ENCODE measurements at places on chromosomes 6 and 20.

DNA sequence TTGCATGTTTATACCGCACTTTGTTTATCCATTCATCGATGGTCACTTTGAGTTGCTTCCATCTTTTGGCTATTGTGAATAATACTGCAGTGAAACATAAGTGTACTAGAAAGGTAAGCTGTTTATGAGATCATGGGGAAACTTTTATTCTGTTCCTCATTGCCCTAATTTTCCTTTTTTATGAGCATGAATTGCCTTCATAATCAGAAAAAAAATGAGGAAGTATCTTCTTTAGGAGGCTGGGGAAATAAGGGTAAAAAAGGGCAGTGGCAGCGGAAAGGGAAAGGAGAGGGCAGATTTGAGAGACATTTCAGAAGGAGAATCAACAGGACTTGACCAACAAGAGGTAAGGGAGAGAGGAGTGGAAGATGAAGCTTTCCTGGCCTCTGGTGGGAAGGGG, 14.3 kb upstream of the SERINC3 start:
- no peak for DNase-seq

DNA sequence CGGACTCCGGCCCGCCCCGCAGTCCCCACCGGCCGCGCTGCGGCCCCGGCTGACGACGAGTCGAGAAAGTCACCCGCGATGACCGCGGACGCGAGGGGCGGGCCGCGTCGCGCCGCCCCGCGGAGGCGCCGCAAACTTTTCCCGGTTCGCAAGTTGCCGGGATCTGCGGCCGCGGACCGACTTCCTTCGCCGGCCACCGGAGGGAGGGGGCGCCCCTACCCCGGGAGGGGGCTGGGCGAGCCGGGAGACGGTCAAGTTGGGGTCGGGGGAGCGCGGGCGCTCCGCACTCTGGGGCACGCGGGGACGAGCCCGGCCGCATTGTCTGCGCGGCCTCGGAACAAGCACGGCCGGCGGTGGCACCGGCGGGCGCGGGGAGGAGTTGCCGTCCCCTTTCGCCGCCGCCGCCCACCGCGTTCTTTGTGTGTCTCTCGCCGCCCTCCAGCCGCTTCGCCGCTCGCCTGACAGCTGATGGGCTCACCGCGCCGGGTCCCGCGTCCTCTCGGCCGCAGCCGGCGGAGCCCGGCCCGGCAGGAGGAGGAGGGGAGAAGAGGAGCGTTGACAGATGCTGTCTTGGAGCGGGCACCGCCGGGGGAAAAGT, 131.6 kb downstream of the OGFRL1 start:
- peak; percentile 78 for DNase-seq

GRCh38 chr6:93779086-93779841, 359.9 kb upstream of the EPHA7 start:
- DNase-seq = peak; percentile 27

- no peak for DNase-seq
Measured at GRCh38 chr6:82555801-82556200, 192.2 kb downstream of the TPBG start.

- no peak for DNase-seq
Measured at GRCh38 chr6:133587546-133588160, 301.3 kb upstream of the TCF21 start.

GRCh38 chr6:41836660-41837052, 49.2 kb downstream of the TOMM6 start:
- no peak for DNase-seq

DNA sequence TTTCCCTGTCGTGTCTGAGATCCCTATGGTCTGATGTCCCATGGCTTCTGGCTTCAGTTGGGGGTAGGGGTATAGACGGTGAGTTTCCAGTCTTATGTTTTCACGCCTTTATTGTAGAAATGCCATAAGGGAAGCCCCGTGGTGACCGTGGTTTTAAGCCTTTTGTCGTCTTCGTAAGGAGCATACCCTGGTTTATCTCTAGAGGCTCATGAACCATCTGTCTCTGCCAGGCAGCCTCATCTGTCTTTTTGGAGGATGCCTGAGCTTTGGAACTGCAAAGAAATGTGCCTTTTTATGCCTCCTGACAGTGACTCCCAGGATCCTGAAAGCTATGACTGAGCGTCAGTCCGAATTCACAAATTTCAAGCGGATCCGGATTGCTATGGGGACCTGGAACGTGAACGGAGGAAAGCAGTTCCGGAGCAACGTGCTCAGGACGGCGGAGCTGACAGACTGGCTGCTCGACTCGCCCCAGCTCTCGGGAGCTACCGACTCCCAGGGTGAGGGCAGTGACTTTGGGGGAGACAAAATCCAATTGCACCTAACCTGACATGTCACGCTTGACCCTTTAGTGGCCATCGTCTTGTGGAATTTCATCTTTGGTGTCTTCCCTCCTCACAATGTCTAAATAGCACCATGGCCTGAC, 84.6 kb downstream of the SYNJ2 start:
- DNase-seq = no peak

GRCh38 chr6:49557177-49557576, 6.7 kb downstream of the C6orf141 start:
- DNase-seq = no peak

GRCh38 chr6:132504757-132505156, 8.2 kb downstream of the STX7 start:
- DNase-seq = no peak

DNA sequence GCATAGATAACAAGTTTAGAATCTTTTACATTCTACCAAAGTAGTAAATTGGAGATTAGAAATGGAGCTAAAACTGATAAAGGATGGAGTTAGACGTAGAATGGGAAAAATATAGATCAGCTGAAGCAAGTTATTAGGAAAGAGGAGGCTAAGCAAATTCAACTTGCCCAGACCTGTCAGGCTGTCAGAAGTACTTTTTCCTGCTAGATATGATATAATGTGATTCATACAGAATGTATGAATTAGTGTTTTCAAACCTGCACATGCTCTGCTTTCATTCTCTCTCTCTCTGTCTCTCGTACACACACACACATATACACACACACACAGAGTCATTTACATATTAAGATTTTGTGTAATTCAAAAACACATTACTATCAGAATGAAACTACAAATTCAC, 133.2 kb upstream of the HDGFL1 start:
- DNase-seq = no peak

DNA sequence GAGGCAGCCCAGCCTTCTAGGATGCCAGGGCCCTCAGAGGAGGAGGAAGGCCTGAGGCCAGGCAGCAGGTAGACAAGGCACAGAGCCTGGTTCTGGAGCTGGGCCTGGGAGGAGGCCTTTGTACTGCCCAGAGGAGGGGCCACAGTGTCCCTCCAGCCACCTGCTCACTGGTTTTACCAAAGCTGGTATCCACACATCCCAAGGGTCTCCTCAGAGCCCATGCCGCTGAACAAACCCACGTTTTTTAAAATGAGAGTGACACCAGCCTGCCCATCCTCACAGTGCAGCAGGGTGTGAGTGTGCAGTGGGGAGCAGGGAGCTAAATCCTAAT, 162.7 kb downstream of the LY86 start:
- no peak for DNase-seq

- no peak for DNase-seq
Measured at GRCh38 chr6:39184906-39185580, 44.2 kb downstream of the KCNK5 start.

DNA sequence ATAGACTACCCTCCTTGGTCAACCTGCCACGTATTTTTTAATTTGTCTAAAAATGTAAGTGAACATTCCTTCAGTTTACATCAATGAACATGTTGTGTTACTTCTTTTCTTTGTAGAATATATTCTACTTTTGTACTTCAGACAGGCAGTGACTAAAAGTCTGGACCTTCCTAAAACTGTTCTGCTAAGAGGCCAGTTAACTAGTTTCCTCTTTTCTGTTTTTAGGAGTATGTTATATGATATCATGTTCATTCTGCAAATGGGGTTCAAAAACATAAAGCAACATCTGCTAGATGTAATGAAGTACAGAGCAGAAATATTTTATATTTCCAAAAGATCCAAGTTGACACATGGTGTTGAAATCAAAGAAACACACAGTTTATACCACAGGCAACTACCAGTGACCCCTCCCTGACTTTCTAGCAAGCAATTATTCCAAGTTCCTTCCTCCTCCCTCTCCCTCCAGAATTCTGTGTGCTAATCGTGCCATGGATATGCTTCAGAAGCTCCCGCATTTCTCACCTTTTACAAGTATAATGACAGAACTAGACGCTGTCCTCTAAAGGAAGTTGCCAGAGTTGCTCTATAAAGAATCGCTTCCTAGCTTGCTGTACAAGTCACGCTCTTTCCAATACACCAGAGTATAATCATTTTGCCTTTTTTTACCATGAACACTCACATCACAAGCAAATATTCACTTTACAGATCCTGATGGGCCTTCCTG, 64.7 kb downstream of the ARHGAP18 start:
- no peak for DNase-seq

GRCh38 chr20:8875586-8875985, 193.3 kb upstream of the PLCB4 start:
- no peak for DNase-seq

DNA sequence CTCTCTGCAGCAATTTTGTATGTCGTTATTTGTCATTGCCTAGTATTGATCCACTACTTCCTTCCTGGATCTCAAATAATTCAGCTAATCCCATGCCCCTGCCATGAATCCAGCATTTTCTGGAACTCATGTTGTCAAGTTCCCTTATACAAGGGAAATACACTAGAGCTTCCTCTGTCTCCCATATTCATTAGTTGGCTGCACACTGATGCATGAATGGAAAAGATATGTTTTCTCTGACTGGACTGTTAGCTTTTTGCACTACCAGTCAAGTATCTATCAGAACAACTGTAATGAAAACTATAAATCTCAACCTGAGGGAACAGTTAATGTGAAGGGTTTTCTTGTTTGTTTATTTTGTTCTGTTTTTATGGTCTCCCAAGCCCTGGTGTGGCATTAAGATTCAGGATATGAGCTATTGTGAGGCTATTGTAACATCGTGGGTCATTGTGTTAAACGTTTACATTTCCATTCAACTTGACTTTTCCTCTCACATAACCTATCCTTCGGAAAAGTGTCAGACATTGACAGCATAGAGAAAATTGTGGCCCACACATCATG, 102.5 kb upstream of the FAM8A1 start:
- no peak for DNase-seq

DNA sequence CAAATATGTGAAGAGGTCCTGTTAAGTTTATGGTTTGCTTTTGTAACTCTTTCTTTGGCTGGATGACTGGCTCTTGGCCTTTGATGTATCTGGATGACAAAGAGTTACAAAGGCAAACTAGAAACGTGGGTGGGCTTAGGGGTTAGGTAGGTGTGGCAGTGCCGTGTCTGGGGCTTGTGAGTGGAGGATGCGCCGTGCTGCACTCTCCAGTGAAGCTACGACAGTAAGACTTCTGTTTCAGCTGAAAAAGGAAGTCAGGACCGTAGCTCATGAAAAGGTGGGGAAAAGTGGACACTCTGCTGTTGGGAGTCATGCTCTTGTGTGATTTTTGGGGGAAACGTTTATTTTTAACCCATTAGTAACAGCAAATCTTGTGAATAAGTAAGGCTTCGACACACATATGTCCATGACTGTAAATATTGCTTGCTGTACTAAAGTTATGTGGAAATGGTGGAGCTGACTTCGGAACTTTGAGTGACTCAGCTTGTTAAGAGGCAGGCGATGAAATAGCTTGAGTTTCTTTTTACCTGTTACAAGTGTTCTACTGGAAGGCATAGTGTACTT, 45.6 kb downstream of the DUSP22 start:
- peak; percentile 45 for DNase-seq

GRCh38 chr6:150575836-150576235, 23.8 kb upstream of the PLEKHG1 start:
- no peak for DNase-seq

DNA sequence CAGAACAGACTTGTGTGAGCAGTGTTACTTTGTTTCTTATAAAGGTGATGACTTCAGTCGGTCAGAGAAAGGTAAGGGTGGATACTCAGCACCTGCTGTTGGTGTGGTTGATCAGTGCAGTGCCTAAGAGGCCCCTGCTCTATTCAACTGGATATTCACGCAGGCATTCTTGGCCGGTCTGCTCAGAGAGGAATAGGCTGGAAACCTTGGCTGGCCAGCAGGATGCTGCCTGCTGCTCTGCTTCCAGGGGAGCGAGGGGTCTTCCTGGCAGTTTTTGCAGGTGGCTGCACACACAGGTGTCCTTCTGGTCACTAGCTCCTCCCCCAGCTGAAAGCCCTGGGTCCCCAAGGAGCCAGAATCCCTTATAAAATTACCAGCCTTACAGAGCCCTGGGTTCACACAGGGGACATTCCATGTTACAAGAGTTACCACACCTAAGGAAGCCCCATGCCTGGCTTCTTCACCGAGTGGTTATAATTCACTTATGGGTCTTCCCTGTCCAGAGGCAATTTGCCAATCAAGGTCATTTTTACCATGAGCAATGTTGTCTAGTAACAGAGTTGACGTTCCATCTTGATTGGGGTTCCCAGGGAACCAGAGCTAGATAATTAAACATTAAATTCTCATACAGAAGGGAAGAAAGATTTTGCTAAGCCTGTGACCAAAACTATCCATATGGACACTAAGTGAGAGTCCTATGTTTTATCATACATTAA, 16.4 kb downstream of the SYNJ2 start:
- DNase-seq = no peak

DNA sequence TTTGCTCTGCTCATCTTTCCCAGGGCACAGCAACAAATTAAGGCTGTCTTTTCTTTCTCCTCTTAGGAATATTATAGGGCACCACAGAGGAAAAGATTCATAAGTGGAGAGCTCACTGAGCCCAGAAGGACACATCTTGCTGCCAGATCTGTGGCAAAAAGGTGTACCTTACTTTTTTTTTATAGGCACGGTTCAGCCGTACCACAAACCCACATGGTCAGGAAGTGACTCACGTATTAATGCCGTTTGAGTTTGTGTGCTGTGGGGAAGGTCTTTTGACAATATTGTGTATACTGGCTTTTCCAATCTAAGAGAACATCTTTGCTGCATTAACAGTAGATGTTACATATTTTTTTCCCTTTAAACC, 28.4 kb downstream of the PAQR8 start:
- DNase-seq = no peak

GRCh38 chr6:105867277-105867676, 218.9 kb upstream of the PRDM1 start:
- DNase-seq = no peak

- DNase-seq = no peak
Measured at GRCh38 chr6:53929041-53929820, 134.4 kb downstream of the LRRC1 start.

GRCh38 chr6:56742122-56742791, 99.6 kb upstream of the DST start:
- DNase-seq = no peak
